ENCODE measurements at places on chromosomes 1 and 21.

GRCh38 chr1:89881415-89882058 is 60.7 kb downstream of the LRRC8D start:
- DNase-seq, result peak; percentile 26

GRCh38 chr1:104853276-104853675 is 1103.6 kb downstream of the AMY1C start:
- DNase-seq, result no peak

DNA sequence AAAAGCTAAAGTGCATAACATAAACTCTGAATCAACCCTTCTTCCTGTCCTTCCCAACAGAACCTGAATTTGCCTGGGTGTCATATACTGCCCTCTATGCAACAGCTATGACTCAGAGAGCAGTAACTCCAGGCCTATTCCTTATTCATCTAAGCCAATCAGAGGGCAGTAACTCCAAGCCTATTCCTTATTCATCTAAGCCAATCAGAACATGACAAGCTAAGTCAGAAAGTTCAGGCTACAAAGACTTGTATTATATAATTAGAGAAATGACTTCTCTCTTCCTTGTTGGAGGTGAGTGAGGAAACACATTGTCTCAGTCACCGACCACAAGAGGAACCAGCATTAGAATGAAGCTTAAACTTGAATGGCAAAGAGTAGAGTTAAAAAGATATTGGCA is 26.2 kb upstream of the TADA1 start:
- DNase-seq, result no peak

DNA sequence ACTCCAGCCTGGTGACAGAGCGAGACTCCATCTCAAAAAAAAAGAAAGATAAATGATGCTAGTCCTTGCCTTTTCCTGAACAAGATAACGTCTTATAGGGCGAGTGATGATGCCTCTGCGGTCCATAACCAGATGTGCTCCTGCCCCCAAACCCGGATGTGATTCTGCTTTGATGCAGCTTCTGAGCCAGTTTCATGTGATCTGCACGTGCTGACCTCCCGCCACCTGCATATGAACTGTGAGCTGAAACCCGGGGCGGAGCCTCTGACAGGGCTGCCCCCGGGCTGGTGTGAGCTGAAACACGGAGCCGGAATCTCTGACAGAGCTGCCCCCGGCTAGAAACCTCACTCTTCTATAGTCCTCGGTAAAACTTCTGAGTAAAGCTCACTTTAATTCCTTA is 1.3 kb downstream of the KRTAP12-4 start:
- no peak for DNase-seq

- DNase-seq, result peak; percentile 53
Observed at GRCh38 chr1:206655471-206655882, 20.1 kb downstream of the DYRK3 start.

GRCh38 chr1:11648732-11649158 is 5.5 kb downstream of the FBXO2 start:
- no peak for DNase-seq

DNA sequence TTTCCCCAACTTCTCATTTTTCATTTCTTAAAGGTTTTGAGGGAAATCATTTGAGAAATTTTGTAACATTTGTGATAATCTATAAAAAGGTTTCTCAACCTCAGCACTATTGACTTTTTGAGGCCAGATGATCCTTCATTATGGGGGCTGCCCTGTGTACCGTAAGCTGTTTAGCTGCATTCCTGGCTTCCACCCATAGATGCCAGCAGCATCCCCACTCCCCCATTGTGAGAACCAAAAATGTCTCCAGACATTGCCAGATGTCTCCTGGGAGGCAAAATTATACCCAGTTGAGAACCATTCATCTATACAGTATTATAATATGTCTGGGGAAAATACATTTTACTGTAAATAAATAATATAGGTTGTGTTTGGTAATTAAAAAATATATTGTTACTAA is 146.0 kb downstream of the PBX1 start:
- peak; percentile 27 for DNase-seq

GRCh38 chr1:121515235-121515634 is 330.5 kb downstream of the SRGAP2C start:
- DNase-seq, result no peak
